ENCODE measurements at places on chromosomes 5 and 9. TPM values are rescaled to one million over a fixed set of nuclear protein-coding genes. Genes with fewer than 3 reads are reported as not detected.

BTNL3 gene
- polyA plus RNA-seq = not detected

SPATA31D4 gene
- polyA plus RNA-seq = not detected

GRCh38 chr5:173065155-173065554, 9.0 kb downstream of the CREBRF start:
- no peak for DNase-seq

GRCh38 chr9:72648324-72649126, 127.1 kb downstream of the TMC1 start:
- DNase-seq = no peak

FGFR4 gene
- polyA plus RNA-seq = 0.12 TPM

DNA sequence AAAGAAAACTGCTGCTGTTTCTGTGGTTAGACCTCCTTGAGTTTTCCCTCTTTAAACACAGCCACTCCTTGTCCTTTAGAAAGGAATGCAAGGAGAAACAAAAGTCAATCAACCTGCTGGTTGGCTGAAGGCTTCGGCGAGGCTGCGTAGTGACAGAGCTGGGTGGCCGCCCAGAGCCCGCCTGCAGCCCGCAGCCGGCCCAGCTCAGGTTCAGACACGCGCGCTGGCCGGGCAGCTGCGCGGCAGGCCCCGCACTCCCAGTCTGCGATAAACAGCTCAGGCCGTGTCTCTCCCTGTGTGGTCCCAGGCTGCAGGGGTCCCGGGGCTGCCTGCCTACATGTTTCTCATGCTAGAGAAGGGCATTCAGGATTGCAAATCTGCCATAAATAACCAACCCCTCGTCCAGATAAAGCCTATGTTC, 115.4 kb downstream of the HSD17B3 start:
- no peak for DNase-seq

Measured in BJ (cell line).